Stomach (tissue), 19 donors: ENCODE measurements at places on chromosomes 1 and 21. TPM values are rescaled to one million over a fixed set of nuclear protein-coding genes. Genes with fewer than 3 reads are reported as not detected.

The GPR153 gene
- total RNA-seq: 5.7 TPM

The CA14 gene
- 1.1 TPM for total RNA-seq

The MTARC2 gene
- 83.4 TPM for total RNA-seq

The TGFB2 gene
- total RNA-seq: not detected

GRCh38 chr1:8992936-8993687, 33.1 kb downstream of the SLC2A7 start:
- no peak for DNase-seq

- no peak for DNase-seq
Measured at GRCh38 chr21:27225151-27225550, 258.3 kb upstream of the ADAMTS5 start.

DNA sequence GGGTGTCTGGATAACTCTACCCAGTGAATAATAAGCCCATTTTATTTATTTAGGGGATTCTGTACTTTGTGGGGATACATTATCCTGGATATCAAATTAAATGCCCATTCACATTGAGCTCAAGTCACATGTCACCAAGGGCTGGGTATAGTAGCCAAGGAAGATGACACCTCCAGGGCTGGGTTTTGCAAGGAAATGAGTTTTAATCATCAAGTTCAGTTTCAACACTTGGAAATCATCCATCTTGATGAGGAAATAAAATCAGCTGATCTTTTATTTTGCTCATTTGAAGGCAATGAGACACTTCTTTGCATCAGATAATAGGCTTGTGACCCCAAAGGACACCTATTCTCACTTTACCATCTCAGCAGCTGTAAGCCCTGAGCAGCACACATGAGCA, 80.0 kb upstream of the TNR start:
- no peak for DNase-seq

GRCh38 chr21:39282911-39283310, 30.5 kb downstream of the BRWD1 start:
- DNase-seq: no peak

DNA sequence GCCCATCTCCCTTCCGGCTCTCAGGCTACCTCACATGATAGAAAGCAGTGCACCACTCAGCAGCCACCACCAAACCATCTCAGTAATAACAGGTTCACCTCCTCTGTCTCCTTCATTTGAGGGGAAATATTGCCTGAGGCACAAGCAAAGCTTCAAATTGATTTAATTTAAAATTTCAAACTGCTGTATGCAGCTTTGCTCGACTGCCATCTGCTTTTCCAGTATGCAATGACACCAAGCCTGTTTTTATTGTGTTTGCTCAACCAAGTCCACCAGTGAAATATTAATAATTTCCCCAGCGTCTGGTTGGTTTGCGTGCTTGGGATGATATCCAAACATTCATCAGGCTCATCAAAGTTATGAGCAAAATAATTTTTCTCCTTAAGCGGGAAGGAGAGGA, 552.4 kb upstream of the DAB1 start:
- DNase-seq: no peak

GRCh38 chr1:183638649-183639387, 3.2 kb upstream of the ARPC5 start:
- no peak for DNase-seq

DNA sequence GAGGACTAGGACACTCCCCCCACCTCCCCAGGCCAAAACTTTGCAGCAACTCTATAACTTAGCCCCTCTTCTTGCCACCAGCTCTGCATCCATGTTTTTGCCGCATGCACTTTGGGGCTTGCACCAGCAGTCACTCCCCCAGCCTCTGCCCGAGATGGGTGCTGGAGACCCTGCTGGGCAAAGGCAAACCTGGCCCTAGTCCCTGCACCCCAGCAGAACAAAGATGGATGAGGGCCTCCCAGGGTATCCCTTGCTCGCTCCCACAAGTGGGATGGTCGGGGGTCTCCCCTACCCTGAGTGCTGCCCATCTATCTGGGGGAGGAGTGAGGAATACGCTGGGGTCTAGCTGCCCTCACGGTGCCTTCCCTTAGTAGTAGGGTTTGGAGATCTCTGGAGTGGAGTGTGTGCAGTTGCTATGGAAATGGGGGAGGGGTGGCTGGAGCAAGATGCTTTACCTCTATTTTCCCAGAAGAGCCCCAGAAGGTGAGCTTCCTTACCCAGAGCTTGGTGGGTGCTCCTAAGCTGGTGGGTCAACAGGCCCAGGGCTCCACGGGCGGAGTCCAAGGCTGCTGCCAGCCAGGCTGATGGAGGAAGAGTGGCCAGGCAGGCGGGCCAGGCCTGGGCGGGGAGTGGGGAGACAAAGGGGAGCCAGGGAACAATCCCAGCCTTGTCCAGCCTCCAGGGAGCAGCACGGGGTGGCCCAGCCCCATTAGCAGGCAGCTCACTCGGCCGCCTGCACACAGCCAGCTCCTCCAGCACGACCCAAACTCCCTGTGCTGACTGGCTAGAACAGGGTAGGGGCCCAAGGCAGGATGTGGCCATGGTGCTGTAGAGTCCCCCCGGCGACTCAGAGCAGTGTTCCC, at the start of gene PAQR6:
Gene PAQR6, minus strand, starts transcription at position 597 of the 863 bp plus-strand sequence. CDS start 1,325 bp downstream, outside the sequence.
- DNase-seq: peak; percentile 58

DNA sequence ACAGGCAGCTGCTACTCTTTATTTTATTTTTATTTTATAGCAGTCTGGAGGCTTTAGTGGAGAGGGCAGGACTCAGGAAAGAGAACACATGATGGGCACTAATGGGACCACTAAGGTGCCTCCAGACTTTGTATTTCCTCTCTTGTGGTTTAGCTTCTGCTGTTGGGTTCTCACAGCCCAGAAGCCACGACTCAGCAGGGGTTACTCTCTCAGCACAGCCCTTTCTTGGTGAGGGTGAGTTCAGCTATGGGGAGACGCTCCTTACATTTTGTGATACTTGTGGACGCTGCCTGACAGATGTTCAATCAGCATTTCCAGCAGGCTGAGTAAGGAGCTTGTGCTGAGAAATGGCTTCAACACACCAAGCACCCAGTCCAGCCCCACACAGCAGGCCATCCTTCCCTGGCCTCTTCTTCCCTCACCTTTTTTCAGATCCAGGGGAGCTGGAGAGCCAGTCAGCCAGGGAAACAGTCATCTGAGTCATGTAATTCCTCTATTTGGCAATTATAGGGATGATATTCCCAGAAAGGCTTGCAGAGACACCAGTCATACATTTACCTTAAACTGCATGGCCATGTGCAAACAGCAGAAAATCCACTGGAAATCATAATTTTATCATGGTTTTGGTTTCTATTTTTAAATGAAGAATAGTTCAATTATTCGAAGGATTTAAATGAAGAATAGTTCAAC, 53.2 kb upstream of the RAB3GAP2 start:
- no peak for DNase-seq

DNA sequence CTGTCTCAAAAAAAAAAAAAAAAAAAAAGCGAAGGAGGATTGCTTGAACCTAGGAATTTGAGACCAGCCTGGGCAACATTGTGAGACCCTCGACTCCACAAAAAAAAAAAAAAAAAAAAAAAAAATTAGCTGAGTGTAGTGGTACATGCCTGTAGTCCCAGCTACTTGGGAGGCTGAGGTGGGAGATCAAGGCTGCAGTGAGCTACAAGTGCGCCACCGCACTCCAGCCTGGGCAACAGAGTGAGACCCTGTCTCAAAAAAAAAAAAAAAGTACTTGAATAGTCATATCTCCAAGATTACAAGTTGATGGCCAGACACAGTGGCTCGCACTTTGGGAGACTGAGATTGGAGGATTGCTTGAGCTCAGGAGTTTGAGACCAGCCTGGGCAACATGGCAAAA, 27.4 kb downstream of the ENO1 start:
- DNase-seq: no peak

DNA sequence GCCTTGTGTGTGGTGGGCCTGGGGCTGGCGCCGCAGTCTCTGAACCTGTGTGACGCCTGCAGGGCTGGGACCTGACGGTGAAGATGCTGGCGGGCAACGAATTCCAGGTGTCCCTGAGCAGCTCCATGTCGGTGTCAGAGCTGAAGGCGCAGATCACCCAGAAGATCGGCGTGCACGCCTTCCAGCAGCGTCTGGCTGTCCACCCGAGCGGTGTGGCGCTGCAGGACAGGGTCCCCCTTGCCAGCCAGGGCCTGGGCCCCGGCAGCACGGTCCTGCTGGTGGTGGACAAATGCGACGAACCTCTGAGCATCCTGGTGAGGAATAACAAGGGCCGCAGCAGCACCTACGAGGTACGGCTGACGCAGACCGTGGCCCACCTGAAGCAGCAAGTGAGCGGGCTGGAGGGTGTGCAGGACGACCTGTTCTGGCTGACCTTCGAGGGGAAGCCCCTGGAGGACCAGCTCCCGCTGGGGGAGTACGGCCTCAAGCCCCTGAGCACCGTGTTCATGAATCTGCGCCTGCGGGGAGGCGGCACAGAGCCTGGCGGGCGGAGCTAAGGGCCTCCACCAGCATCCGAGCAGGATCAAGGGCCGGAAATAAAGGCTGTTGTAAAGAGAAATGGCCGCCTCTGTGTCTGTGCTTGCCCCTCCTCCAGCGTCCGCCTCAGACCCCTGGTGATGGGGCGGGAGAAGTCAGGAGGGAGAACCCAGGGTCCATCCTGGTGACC, 788 bp downstream of the ISG15 start:
- DNase-seq: peak; percentile 67

GRCh38 chr1:159076438-159077119, at the start of gene AIM2:
Gene AIM2, minus strand, starts transcription at chr1:159076766. Its CDS starts 3,267 bp downstream, at chr1:159073499.
- no peak for DNase-seq

DNA sequence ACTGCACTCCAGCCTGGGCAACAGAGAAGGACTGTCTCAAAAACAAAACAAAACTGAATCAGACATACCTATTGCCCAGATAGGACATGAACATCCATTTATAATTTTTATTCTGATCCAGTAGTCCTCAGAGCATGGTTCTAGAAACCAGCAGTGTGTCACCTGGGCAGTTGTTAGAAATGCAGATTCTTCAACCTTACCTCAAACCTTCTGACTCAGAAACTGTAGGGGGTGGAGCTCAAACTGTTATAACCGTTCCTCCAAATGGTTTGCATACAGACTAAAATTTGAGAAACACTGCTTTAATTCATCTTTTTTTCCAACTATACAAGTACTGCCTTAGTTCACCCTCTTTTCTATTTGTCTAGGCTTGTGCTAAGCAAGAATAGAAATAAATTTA, 6.0 kb downstream of the NASP start:
- DNase-seq: no peak
